T-helper 9 cell (primary cell): ENCODE measurements at places on chromosomes 13 and 19.

GRCh38 chr13:110411688-110412059 lies 104.6 kb downstream of the COL4A2 start:
- DNase-seq: no peak

DNA sequence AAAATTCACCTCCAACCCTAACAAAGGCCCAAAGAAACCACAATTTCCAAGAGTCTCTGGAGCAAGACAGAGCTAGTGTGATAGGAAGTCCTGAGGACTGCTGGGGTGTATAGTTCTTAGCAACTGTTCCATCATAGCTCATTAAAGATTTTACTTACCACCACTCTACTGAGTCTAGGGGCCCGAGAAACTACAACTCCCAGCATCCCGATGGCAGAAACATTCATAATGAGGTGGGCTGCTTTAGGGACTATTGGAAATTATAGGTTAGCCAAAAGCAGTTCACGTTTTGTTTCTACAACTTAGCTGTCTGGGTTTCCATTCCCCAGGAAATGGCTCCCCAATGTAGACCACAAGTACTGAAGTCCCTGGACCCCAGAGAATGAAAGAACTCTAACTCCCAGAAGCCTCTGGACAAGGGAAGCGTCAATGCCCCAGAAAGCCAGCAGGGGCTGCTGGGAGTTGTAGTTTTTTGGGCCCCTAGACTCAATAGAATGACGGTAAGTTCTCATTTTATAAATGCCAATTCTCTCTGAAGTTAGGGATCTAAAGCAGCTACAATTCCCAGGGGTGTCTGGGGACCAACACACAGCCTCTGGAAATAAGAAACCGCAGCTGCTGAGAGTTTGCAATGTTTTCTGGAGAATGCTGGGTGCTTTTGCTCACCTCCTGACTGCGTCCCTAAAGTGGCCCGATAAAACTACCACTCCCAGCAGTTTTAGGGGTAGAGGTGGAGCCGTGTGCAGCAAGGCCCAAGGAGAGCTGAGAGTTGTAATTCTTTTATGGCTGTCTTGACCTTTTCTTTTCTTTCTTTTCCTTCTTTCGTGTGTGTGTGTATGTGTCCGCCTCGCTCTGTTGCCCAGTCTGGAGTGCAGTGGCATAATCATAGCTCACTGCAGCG lies 11.1 kb downstream of the FTL start:
- DNase-seq: no peak

GRCh38 chr13:87923753-87924152 lies 252.6 kb downstream of the SLITRK5 start:
- no peak for DNase-seq

GRCh38 chr19:52992109-52993004 lies 21.4 kb upstream of the ERVV-1 start:
- DNase-seq: no peak
